ENCODE measurements at places on chromosomes 5 and 9.

DNA sequence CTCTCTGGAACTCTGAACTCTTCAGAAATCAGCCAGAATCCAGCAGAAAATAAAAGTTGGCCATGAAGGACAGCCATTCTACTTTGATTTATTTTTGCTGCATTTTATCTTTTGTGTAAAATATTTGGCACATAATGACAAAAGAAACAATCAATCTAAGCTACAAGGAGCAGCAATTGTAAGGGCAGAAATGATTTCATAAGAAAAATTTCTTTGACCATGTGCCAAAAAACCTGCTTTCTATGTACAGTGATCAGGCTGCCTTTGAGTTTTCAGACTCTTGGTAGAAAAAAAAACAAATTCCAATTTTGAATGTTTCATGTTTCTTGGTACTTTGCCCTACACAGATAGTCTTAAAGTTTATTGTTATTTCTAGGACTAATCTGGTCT is 69.8 kb upstream of the SLC1A3 start:
- DNase-seq = no peak

- no peak for DNase-seq
Measured at GRCh38 chr9:75551861-75552260, 338.6 kb upstream of the PCSK5 start.

- no peak for DNase-seq
Measured at GRCh38 chr9:79134654-79135053, 437.1 kb upstream of the TLE4 start.

DNA sequence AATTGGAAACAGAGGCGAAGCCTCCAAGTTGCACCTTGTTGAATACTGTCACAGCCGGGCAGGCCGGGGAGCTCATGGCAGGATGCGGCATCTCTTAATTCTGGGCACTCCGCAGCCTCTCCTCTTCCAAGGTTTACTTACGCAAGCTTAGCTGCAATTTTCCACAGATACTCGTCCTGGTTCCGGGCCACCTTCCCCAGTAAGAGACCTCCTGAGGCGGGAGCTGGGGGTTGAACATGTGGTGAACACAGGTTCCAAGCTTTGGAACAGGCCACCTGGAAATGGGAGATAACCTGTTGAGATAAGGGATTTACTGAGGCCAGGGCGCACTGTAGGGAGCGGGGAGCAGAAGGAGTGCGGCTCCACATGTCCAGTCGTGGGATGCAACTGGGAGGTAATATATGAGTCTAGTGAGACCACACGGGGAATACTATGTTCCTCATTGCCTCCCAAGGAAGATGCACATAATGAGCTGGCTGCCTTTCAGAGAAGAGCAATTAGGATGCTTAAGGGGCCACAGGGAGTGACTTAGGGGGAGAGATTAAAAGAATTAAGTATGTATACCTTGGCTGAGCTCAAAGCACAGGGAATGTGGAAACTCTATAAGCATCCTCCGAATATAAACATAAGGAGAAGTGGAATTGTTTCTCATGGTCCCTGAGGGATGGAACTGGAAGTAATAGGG is 335.2 kb downstream of the CWC27 start:
- DNase-seq = no peak

DNA sequence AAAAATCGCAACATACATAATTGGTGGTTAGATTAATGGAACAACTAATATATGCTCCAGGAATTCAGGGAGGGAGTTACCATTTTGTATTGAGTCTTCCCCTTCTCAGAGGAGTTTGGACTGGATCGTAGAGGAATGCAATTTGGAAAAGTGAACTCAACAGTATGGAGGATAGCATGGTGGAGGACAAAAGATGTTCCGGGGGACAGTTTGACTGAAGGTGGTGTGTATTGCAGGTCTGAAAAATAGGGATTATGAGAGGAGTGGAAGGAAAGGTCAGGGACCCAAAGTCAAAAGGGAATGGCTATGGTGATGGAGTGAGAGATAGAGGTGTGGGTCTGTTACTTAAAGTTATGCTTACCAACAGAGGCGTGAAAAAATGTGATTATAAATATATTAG is 1.5 kb downstream of the DNAJC21 start:
- DNase-seq = no peak

GRCh38 chr5:125310749-125311148 is 564.3 kb upstream of the ZNF608 start:
- DNase-seq = no peak

- peak; percentile 27 for DNase-seq
Measured at GRCh38 chr9:89465726-89466308, 32.1 kb downstream of the SEMA4D start.

GRCh38 chr9:33430942-33431341 is 16.5 kb downstream of the AQP3 start:
- no peak for DNase-seq

DNA sequence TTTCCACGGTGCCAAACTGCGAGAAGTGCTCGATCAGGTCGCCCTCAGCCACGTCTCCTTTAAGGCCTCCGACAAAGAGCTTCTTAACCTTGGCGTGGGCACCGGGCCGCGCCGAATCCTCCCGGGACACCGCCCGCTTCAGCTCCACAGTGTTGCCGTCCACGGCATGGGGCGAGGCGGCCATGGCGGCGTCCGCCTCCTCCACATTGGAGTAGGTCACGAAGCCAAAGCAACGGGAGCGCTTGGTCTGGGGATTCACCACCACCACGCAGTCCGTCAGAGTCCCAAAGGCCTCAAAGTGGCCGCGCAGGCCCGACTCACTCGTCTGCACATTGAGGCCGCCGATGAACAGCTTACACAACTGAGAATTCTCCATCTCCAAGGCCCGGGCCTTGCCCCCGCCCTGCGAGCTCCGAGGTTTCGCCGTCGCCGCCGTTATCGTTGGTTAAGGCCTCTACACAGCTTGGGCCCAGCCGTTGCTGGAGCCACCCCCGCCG is 424 bp downstream of the HNRNPA0 start:
- peak; percentile 81 for DNase-seq
